Muscle of leg (tissue), 16 donors: ENCODE measurements at places on chromosomes 2 and 18. TPM values are rescaled to one million over a fixed set of nuclear protein-coding genes. Genes with fewer than 3 reads are reported as not detected.

The SERPINB12 gene
- 0.62 TPM for total RNA-seq

The IL36G gene
- total RNA-seq, result 0.31 TPM

The B3GNT2 gene
- 9.8 TPM for total RNA-seq

The SLC38A11 gene
- total RNA-seq, result 0.35 TPM

The LYPD6 gene
- total RNA-seq, result 2.0 TPM

The ITPRIPL1 gene
- total RNA-seq, result 4.4 TPM

The ADRA2B gene
- 2.3 TPM for total RNA-seq

The HOXD13 gene
- total RNA-seq, result 0.31 TPM

The SLC4A5 gene
- 2.2 TPM for total RNA-seq

The SKOR2 gene
- total RNA-seq, result not detected

The FIGN gene
- 0.53 TPM for total RNA-seq

The AGBL5 gene
- 12.4 TPM for total RNA-seq

DNA sequence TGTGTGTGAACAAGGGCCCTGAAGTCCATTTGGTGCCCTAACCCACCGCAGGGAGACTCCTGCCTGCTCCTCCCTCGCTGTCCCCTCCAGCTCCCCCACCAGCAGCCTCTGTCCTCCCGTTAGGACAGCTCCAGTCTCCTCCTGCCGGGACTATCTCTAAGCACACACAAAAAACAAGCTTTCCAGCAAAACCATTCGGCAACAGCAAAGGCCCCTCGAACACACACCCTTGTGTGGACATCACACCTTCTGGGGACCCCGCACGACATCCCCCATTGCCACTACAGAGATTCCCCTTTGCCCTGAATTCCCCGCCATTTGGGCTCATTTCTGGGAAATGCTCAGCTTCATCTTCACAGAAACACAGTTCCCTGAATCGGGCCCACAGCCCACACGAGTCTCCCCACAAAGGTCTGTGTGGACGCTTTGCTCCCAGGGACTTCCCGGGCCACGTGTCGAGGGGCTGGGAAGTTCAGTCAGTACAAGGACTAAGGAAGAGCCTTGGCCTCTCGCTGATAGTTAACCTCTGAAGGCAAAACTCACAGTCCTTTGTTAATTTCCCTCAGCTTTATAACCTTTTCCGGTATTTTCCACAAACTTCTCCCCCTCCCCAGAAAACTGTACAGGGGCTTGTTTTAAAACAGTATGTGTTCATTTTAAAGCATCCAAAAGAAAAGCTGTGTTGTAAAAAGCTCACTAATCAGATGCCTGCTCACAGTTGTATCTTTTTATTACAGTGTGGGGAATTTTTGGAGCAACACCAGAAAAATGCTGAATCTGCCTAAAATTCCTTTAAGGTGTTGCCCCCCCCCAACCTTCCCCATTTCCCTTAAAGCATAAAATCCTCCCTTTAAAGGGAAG is 25.9 kb downstream of the SMAD7 start:
- H3K27ac ChIP-seq, result peak overlapping the region; percentile 70
- peaks cover 15% of the 10 kb centered on the region for H3K36me3 ChIP-seq
- H3K4me1 ChIP-seq, result peaks cover 85% of the 10 kb centered on the region
- no peak overlapping the region for H3K4me3 ChIP-seq

DNA sequence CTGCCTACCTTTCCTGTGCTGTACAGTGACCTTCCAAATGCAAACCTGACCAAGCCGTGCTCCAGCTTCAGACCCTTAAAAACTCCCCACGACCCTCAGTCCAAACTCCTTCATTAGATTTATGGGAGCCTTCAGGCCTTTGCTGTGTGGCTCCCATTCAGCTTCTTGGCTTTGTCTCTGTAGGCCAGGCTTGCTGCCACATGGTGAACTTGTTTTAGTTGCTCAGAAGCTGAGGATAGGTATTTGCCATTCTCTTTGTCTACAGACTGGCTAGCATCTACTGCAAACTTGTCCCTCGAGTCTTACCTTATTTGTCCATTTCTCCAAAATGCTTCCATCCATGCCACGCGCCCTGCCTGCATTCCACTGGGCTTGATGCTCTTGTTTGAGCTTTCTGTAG is 49.1 kb downstream of the SOX11 start:
- H3K4me1 ChIP-seq, result peaks cover 3% of the 10 kb centered on the region
- H3K27ac ChIP-seq, result no peak overlapping the region
- no peaks in the 10 kb centered on the region for H3K36me3 ChIP-seq
- DNase-seq, result no peak

DNA sequence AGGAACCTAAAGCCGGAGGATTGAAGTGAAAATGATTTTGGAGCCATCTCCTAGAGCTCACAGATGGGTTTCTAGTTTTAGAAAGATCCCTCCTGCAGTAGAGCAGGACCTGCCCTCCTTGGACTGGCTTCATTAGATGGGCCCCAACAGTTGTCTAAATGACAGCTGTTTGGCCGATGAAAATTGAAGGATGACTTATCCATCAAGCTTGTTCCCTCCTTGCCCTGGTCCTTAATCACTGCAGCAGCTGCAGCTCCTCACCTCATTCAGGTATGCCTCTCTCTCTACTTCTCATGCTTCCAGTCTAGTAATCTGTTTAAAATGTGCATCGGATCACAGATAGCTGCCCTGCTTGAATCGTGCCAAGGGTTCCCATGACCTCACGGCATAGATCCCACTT is 677.6 kb downstream of the BCL11A start:
- H3K27ac ChIP-seq, result no peak overlapping the region
- no peak for DNase-seq
- H3K27me3 ChIP-seq, result no peaks in the 10 kb centered on the region
- H3K4me1 ChIP-seq, result peaks cover 8% of the 10 kb centered on the region

GRCh38 chr2:126891681-126892500 is 6.8 kb upstream of the TEX51 start:
- no peaks in the 10 kb centered on the region for H3K36me3 ChIP-seq
- H3K27me3 ChIP-seq, result no peaks in the 10 kb centered on the region
- no peak overlapping the region for H3K4me3 ChIP-seq
- DNase-seq, result peak; percentile 52
- H3K27ac ChIP-seq, result peak overlapping the region; percentile 47

DNA sequence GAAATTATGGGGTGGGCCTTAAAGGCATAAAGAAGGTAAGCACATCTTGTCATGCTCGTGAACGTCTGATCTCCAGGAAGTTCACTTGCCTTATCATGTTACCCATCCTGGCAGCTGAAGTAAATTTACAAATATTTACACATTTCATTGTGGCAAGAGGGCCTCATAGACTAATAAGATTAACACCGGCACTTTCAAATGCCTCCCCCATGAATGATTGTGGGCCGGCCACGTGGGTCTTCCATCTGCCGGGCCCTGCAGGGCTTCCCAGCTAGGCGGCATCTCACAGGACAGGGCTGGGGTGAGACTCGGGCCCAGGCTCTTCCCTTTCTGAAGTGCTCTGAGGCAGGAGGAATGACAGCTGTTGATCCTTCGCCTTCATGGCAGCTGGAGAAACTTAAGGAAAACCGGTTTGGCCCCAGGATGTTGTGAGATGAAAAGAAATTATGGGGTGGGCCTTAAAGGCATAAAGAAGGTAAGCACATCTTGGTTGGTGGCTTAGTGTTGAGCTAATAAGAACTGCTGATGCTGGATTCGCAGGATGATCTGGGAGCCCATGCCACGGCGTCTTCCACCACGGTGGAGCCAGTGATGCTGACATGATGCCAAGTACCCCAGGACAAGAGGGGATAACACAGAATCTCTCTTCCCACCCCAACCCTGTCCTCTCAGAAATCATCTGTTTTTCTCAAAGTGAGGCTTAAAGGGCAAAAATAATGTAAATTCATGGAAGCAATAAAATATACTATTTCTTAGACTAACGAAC is 176.3 kb downstream of the SEPTIN10 start:
- H3K4me1 ChIP-seq, result peaks cover 42% of the 10 kb centered on the region
- H3K36me3 ChIP-seq, result no peaks in the 10 kb centered on the region
- no peaks in the 10 kb centered on the region for H3K27me3 ChIP-seq
- no peak overlapping the region for H3K4me3 ChIP-seq

GRCh38 chr18:62450546-62451410 is 72.0 kb upstream of the ZCCHC2 start:
- peaks cover 8% of the 10 kb centered on the region for H3K4me1 ChIP-seq
- no peak overlapping the region for H3K4me3 ChIP-seq
- no peaks in the 10 kb centered on the region for H3K36me3 ChIP-seq
- H3K27me3 ChIP-seq, result peaks cover 2% of the 10 kb centered on the region
- H3K27ac ChIP-seq, result peak overlapping the region; percentile 25

GRCh38 chr2:230798769-230799399 is 65.9 kb upstream of the ITM2C start:
- H3K4me3 ChIP-seq, result no peak overlapping the region
- H3K27me3 ChIP-seq, result no peaks in the 10 kb centered on the region
- no peak overlapping the region for H3K27ac ChIP-seq
- H3K36me3 ChIP-seq, result peaks cover 18% of the 10 kb centered on the region
- peaks cover 4% of the 10 kb centered on the region for H3K4me1 ChIP-seq

DNA sequence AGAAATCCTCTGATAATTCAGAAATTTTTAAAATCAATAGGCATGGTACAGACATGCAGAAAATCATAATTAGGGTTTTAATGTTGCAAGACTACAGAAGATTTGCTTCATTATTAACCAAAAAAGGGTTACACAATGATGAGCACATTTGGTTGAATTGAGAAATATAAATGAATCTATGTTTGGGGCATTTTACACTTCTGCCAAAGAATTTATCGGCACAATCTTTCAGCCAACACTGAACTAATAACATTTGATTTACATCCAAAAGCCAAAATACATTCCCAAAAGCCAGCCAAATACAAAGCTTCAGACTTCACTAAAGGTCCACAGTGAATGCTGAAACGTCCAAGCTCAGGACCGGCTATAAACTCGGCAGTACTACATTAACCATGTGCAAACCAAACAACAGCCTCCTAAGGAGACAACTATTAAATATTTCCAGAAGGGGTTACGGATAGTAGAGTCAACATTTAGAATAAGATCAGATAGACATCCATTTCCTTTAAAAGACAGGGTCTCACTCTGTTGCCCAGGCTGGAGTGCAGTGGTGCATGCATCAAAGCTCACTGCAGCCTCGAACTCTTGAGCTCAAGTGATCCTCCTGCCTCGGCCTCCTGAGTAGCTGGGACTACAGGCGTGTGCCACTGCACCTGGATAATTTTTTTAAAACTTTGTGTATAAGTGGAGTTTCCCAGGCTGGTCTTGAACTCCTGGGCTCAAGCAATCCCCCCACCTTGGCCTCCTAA is 29.4 kb downstream of the SPRED2 start:
- no peak overlapping the region for H3K4me3 ChIP-seq
- H3K27me3 ChIP-seq, result no peaks in the 10 kb centered on the region
- no peaks in the 10 kb centered on the region for H3K36me3 ChIP-seq
- H3K4me1 ChIP-seq, result peaks cover 14% of the 10 kb centered on the region
- H3K27ac ChIP-seq, result peak overlapping the region; percentile 51
- DNase-seq, result peak; percentile 48

- H3K4me3 ChIP-seq, result peak within 1 kb of the TSS; percentile 68
- H3K27ac ChIP-seq, result peak within 1 kb of the TSS; percentile 35
- peaks cover 31% of the 10 kb centered on the region for H3K27me3 ChIP-seq
- DNase-seq, result peak; percentile 93
- no peaks in the 10 kb centered on the region for H3K36me3 ChIP-seq
Observed at GRCh38 chr2:149330127-149331022, at the start of gene LYPD6. TSS of gene LYPD6 (plus strand) at chr2:149330587. CDS start at chr2:149437709, 107,122 bp downstream.

DNA sequence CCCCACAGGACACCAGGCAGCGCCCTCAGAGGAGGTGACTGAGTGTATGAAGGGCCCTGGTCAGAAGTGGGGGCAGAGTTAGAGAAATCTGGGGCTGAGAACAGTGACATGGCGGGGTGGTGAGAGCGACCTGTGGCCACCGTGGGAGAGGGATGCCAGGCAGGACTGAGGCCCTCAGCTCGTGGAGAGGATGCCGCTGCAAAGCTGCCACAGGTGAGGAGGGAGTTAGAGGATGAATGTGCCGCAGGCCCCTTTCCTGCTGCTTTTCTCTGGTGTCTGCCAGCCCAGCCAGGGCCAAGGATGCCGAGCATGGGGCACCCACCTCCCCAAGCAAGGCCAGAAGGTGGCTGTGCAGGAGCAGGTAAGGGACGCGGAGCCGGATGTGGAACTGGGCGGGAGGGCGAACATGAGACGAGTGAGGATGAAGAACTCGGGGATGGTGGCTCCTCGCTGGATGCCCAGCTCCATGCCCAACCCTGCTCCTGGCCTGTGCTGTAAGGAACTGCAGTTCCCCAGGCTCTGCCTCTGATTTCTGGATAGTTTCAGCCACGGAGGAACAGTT is 269.2 kb upstream of the HDAC4 start:
- H3K27me3 ChIP-seq, result peaks cover 3% of the 10 kb centered on the region
- no peak overlapping the region for H3K4me3 ChIP-seq
- no peak for DNase-seq
- no peak overlapping the region for H3K27ac ChIP-seq
- peaks cover 4% of the 10 kb centered on the region for H3K4me1 ChIP-seq

- no peak for DNase-seq
- H3K27me3 ChIP-seq, result peaks cover 53% of the 10 kb centered on the region
- peak overlapping the region; percentile 38 for H3K4me3 ChIP-seq
- H3K36me3 ChIP-seq, result no peaks in the 10 kb centered on the region
- no peak overlapping the region for H3K27ac ChIP-seq
Observed at GRCh38 chr2:134718023-134718816, 580 bp downstream of the TMEM163 start.

DNA sequence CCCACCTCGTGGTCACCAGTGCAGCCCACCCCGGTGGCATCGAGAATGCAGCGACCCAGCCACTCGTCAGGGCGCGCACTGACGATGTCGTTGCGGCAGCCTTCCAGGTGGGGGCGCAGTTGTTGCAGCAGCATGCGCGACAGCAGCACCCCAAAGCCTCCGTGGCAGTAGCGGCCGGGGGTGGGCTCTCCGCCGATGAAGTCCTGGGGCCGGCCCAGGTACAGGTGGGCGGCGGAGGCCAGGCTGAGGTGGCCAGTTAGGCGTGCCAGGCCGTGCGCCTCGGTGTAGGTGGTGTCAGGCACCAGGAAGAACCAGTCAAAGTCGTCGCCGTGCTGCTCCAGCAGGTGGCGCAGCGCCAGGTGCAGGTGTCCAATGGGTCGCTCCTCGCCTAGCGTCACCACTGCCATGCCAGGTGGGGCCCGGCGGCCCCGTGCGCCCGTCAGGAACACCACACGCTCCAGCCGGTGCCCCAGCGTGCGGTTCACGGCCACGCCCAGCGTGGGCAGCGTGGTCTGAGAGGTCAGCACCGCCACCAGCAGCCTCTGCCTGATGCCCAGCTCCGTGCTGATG is 1.9 kb downstream of the CHPF start:
- peak overlapping the region; percentile 42 for H3K27ac ChIP-seq
- peaks cover 42% of the 10 kb centered on the region for H3K4me1 ChIP-seq
- H3K27me3 ChIP-seq, result peaks cover 8% of the 10 kb centered on the region

DNA sequence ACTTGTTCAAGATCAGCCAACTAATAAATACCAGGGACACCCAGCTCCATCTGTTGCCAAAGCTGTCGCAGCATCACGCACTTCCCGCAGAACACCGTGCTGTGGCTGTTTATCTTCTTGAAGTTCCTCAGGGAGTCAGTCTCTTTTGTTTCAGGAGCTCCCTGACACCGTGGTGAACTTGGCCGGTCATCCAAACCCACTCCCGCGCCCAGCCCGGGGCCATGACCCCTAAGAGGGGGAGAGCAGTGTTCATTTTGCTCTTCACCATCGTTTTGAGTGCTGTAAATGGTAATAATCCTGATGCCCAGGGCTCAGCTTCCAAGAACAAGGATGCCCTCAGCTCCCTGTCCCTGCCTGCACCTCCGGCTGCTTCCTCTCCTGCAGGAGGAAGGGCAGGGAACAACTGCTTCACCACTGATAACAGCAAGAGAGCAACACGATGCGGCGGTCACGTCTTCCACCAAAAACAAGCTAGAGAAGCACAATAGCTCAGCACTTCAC is 131.4 kb downstream of the SEPTIN10 start:
- no peaks in the 10 kb centered on the region for H3K36me3 ChIP-seq
- peaks cover 59% of the 10 kb centered on the region for H3K4me1 ChIP-seq
- no peak overlapping the region for H3K4me3 ChIP-seq
- DNase-seq, result peak; percentile 50
- no peak overlapping the region for H3K27ac ChIP-seq
- peaks cover 2% of the 10 kb centered on the region for H3K27me3 ChIP-seq
